Cardiac fibroblast (primary cell): ENCODE measurements at places on chromosomes 11 and 22.

DNA sequence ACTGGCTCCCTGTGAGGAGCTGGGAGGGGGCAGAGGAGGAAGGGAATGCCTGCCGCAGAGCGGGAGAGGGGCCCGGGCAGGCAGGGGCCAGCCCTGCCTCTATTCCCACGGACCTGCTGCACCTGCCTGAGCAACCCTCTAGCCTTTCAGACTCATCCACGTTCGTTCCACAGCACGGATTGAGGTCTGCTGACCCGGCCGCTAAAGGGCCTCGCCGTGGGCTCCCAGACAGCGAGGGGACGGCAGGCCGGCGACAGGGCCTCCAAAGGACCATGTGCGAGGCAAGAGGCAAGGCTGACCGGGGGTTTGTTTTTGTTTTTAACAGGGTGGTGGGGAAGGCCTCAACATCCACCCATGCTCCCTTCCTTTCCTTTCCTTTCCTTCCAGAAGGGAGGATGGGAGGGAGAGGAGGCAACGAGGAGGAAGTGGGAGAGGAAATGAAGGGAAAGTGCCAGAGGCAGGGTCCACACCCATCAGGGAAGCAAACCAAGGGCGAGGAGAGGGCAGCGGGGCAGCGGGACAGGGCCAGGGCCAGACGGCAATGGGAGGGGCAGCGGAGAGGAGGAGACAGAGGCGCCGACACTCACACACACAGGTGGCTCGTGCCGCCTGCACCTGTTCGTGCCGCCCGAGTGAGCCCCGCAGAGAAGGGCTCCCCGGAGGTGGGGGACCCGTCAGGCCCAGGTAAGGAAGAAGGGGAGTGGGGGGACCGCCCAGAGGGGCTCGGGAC lies 7.5 kb downstream of the LRFN4 start:
- no peak for DNase-seq

- no peak for DNase-seq
These were observed 507.6 kb downstream of the MIAT start for GRCh38 chr22:27164781-27165503.

DNA sequence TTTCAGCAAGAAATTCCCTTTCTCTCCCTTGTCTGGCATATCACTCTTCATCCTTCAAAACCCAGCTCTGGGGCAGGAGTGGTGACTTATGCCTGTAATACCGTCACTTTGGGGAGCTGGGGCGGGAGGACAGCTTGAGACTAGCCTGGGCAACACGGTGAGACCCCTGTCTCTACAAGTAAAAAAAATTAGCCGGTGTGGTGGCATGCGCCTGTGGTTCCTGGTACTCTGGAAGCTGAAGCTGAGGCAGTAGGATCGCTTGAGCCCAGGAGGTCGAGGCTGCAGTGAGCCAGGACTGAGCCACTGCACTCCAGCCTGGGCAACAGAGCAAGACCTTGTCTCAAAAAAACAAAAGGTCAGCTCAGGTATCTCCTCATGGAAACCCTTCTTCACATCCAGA lies 1.4 kb upstream of the RCE1 start:
- no peak for DNase-seq

GRCh38 chr22:23385678-23386631 lies 194.1 kb downstream of the IGLL1 start:
- peak; percentile 81 for DNase-seq

- no peak for DNase-seq
These were observed 975.5 kb upstream of the CCDC90B start for GRCh38 chr11:84261707-84262106.

DNA sequence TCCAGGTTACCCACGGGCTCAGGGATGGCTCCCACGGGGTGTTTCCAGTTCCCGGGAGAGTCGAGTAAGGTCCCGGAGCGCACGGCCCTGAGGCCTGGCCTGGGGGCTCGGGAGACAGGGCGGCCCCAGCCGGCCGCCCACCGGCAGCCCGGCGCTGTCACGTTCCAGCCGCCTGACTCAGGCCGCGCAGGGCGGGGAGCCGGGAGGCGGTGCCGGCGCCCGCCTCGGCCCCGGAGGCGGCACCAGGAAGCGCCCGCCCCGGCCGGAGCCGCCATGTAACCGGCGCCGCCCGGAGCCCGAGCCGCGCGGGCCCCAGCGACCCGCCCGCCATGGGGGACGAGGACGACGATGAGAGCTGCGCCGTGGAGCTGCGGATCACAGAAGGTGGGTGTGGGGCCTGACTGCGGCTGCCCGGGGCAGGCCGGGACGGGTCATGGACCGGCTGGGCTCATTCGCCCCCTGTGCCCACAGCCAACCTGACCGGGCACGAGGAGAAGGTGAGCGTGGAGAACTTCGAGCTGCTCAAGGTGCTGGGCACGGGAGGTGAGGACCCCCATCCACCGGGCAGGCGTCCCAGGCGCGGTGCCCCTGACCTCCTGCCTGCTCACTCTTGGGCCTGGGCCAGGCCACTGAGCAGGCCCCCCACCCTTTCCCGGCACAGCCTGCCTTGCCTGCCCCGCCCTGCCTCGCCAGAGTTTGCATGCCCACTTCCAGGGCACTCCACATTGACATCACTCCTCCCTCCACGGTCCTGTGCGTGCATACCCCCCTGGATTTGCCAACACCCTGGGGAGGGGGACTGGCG lies at the start of gene RPS6KA4:
Gene RPS6KA4, plus strand, starts transcription at position 256 of the 805 bp plus-strand sequence. Its CDS starts 74 bp downstream, at position 330.
- DNase-seq: peak; percentile 50

DNA sequence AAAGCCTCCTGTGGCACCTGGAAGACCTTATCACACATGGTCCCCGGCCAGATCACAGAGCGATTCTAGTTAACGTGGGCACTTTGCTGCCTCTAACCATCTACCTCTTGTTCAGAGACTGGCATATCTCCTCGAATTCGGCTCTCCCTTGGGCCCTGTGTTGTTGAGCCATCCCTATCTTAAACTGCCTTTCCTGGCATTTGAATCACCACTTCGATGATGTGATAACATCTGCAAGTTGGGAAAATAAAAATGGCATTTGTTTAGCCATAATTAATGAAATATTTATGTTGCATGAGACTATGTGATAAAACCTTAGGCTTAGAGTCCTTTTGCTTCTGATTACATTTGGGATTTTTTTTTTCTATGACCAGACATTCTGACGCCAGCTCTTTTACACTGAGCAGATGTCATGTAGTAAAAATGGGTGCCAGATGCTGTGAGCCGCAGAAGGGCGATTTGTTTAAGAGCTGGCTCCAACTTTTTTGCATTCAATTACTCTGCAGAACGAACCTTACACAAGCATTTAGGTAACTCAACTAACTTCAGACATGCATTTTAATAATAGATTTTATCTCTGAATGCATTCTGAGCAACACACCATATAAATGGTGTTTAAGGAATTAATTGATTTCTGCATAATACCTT lies 58.5 kb upstream of the PARVA start:
- peak; percentile 69 for DNase-seq

DNA sequence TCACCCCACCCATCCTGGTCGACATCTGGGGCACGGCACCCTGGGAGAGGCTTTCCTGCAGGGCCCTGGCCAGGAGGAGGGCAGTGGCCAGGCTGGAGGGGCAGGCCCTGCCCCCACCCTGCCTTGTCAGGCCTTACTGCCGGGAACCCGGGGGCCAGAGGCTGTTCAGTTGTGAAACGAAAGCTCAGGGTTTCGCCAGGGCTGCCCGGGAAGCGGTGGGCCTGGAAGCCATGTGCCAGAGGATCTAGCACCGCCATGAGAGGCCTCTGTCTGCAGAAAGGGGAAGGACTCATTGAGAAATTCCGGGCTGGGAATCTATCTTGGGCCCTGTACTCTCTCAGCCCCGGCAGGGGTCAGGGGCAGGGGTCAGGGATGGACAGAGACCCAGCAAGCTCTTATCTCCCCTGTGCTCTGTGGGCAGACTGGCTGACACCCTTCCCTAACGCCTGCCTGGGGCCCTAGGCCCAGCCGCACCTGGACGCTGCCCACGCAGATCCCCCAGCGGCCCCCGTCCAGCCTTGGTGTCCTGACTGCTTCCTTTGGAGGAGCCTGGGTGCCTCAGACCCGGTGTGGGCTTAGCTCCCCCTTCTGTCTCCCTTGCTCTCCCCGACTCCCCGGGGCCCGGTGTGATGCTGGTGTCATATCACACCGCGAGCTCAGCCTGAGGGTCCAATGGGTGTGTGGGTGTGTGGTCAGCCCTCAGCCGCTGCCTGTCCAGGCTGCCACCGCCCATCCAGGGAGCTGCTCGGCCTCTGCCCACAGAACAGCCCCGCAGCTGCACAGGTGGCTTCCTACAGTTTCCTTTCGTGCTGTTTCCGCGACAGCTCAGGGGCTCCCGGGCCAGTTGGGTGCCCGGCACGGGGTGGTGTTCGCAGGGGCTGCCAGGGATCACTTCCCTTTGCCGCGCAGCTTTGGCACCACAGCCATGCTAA lies 6.5 kb downstream of the PIM3 start:
- no peak for DNase-seq

- no peak for DNase-seq
These were observed 691 bp upstream of the EHF start for GRCh38 chr11:34620202-34620601.

DNA sequence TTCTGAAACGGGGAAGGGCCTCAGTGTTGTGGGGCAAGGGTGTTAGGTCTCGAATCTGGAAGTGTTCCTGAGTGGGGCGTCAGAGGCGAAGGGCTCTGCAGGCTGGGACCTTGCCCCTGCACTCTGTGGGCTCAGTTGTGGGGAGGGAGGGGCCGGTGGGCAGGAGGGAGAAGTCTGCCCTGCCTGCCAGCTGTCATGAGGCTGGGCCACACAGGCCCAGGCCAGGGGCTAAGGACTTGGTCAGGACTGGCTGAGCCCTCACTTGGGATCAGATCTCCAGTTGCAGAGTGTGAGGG lies at the start of gene CRACR2B:
Gene CRACR2B, plus strand, starts transcription at position 23 of the 296 bp plus-strand sequence. CDS start 689 bp downstream, outside the sequence.
- DNase-seq: no peak

DNA sequence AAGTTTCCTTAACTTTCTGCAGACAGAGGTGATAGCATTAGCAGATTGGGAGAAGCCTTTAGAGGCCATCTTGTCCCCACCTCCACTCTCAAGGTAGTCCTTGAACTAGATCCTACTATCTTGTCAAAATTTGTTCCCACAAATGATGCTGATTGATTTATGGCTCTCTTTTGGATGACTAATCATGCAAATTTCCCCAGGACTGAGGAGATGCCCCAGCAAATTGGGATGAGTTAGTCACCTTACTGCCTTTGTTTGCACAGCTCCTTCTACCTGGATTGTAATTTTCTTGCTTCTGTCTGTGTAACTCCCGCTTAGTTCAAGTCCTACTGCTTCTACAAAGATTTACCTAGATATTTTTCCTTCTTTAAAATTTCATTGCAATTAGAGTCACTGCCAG lies 391.4 kb upstream of the CADM1 start:
- no peak for DNase-seq

GRCh38 chr11:91921974-91922373 lies 302.6 kb upstream of the FAT3 start:
- DNase-seq: no peak

GRCh38 chr22:37241351-37242142 lies 2.5 kb downstream of the RAC2 start:
- DNase-seq: no peak

DNA sequence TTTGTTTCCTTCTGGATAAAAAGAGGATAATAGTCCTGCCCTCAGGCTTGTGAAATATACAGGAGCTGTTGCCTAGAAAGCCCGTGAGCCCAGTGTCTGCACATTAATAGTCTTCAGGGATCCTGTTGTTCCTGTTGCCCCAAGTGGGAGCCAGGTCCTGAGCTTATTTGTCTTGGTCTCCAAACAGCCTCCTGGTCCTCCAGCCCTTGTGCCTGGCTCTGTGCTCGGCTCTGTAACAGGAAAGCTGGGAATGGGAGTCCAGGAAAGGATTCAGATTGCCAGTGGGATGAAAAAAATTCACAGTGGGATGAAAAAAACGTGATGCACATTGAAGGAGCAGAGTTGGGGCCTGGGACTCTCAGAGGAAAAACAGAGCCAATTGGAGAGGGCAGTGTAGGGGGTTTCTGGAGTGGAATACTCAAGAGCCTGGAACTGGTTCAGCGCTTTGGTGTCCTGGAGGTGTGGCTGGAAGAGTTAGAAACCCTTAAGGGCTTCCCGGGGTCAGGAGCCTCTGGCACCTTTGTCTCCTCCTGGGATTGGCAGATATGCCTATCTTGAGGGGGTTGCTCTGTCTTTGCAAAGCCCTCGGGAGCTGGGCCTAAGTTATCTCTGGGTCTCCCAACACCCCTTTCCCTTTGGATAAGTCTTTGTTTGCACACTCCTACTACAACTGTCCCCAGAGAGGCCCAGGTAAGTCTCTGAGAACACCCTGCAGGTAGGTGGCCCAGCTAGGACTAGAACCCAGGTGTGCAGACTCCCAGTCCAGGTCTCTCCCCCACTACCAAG lies 2.3 kb upstream of the INPPL1 start:
- no peak for DNase-seq

DNA sequence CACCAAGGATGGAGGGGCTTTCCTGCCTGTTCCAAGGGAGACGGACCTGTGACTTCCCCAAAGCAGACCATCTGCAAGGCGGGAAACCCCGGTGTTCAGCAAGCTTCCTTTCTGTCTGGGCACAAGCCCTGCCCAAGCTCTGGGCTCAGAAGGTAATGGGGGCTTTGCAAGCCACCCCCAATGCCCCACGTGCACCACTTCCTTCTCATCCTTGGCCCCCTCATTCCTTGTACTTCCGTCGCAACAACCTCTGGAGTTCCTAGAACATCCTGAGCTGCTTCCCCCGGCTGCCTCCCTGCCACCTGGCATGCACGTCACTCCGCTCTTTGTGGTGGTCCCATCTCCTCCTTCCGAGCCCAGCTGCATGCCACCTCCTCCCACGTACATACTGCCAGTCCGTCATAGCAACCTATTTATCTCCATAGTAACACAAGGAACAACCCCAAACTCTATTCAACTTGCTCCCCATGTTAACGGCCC lies 3.9 kb downstream of the MYEOV start:
- DNase-seq: peak; percentile 66

GRCh38 chr11:70628855-70629844 lies 230.8 kb downstream of the CTTN start:
- peak; percentile 38 for DNase-seq

GRCh38 chr11:88292171-88292843 lies 45.2 kb downstream of the CTSC start:
- peak; percentile 33 for DNase-seq

DNA sequence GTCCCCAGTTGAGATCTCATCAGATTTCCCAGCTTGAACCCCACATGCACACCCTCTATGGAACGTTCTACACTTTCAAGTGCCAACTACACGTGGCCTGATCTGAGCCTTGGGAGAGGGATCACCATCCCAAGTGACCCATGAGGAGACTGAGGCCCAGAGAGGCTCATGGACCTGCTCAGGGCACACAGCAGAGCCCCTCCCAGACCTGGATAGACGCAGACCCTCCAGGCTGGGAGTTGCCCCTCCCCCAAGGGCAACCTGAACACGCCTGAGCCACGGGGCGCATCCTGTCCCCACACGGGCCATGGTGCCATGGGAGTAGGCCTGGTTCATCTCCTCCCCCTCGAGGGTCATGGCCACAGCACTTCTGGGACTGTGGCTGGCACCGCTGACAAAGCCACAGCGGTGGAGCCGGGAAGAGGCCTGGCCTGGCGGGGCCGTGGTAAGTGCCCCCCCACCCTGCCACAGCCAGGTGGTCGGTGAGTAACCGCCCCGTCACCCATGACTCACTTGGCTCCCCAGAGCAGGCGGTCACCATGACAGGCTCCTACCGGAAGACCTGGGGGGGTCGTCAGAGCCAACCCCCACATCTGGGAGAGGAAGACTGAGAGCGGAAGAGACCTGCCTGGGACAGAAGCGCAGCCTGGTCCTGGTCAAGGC lies 8.1 kb downstream of the WNT7B start:
- peak; percentile 25 for DNase-seq
